Stimulated activated CD4-positive, alpha-beta T cell treated with anti-CD3 and anti-CD28 coated beads, Interleukin-15, amount 100 ng/mL, for 1 hour (primary cell): ENCODE measurements at places on chromosomes 11 and 22.

DNA sequence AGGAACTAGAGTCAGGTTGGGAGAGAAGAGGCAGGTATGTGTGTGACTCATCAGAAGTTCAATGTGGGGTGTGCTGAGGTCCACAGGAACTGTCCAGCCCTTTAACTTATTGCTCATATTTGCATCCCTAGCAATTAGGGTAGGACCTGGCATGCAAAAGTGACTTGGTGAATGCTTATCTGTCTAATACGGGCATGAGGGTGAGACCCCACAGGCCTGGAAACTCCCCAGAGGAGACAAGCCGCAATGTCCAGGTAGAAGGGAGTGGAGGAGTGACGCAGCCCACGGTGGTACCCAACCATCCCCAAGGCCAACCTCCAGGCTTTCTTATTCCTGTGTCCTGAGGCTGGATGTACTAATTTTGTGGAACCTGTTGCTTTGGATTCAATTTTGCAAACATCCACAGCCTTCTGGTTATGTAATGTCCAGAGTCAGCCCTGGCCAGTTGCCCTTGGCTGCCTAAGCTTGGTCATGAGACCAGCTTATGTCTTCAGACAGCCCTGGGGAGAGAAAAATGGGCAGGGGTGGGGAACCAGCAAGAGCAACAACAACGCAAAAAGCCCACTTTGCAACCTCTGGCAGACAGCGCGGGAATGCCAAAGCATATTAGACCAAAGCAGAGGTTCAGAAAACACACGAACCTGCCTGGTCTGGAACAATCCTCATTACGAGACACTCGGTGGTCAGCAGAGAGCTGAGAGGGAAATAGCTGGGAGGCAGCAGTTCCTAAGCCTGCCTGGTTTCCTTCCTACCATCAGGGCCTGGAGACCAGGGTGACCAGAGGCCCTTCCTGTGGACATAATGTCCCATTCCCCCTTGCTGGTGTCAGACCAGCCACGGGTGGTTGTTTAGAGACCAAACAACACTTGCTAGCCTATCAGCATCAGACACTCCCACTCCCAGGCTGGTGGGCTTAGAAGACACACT, 49.3 kb downstream of the TIMP3 start:
- no peak for DNase-seq

DNA sequence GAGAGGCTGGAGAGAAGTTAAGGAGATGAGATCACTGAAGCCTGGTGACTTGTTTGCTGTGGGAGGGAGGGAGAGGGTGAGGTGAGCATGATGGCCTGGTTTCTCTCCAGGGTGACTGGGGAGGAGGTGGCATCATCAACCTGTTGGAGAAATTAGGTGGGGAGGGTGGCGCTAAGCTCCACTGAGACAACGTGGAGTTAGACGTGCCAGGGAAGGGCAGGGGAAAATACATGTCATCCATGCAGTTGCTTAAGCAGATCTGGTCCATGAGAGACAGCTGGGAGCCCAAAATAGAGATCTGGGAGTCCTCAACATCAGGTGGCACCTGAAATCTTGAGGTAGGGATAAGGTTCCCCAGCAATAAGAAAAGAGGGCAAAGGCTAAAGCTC, 9.3 kb upstream of the MAFF start:
- DNase-seq, result no peak

DNA sequence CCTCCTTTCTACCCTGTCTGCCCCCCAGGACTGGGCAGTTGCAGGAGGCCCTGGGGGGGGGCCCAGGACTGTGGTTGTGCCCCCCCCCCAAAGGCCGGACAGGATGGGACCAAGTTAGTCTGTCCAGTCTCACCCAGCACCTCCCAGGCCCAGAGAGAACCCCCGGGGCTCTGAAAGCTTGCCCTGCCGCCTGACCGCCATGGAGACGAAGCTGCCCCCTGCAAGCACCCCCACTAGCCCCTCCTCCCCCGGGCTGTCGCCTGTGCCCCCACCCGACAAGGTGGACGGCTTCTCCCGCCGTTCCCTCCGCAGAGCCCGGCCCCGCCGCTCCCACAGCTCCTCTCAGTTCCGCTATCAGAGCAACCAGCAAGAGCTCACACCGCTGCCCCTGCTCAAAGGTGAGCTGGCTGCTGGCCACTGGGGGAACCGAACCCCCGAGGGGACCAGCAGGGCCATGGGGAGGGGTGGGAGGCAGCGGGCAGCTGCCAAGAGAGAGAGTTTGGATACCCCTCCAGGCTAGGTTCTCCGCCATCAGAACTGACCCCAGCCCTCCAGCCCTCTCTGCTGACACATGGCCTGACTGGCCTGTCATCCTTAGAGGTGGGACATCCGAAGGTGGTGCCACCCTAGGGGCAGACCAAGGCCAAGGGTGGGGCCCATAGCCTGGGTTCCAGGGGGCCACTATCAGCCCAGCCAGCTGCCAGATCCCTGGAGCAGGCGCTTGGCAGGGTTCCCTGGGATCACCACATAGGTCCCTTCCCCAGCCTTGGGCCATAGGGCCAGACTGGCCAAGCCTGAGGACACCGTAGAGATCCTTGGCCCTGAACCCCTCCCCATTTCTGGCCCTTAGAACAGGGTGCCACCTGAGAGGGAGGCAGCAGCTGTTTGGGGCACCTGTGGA, 1.3 kb downstream of the PPP2R5B start:
- no peak for DNase-seq

DNA sequence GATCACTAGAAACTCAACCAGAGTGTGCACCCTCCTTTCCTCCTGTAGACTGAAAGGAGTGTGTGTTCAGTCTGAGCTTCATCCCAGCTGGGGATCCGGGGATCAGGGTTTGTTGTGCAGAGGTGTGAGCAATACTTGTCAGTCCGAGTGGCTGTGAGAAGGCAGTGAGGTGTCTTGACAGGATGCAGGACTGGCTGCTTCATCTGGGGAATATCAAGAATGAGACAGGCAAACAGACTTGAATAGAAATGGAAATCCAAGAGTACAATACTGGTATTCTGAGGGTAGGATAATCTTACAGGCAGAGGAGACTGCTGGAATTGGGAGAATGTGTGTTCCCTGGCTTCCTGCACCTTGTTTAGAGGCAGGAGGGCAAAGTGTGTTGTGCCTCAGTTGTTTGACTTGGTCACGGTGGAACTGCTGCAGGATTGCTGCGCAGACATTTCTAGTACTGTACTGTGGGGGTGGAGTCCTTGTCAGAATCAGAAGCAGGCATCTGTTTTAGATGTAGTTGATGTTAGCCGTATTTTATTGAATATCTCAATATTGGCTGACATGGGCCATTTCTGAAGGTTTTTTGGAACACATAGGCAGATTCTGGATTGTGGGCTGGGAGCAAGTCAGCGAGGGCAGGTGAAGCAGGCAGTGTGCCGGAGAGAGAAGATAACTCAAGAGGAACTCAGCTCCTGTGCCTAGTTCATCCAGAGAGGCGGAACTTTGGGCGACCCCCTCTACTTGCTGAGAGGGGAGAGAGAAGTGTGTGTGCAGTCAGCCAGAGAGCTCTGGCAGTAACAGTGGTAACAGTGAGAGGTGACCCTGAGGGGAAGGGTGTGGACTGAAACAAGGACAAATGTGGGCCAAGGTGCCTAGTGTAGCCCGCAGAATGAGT, 27.1 kb upstream of the GRK2 start:
- DNase-seq, result no peak

DNA sequence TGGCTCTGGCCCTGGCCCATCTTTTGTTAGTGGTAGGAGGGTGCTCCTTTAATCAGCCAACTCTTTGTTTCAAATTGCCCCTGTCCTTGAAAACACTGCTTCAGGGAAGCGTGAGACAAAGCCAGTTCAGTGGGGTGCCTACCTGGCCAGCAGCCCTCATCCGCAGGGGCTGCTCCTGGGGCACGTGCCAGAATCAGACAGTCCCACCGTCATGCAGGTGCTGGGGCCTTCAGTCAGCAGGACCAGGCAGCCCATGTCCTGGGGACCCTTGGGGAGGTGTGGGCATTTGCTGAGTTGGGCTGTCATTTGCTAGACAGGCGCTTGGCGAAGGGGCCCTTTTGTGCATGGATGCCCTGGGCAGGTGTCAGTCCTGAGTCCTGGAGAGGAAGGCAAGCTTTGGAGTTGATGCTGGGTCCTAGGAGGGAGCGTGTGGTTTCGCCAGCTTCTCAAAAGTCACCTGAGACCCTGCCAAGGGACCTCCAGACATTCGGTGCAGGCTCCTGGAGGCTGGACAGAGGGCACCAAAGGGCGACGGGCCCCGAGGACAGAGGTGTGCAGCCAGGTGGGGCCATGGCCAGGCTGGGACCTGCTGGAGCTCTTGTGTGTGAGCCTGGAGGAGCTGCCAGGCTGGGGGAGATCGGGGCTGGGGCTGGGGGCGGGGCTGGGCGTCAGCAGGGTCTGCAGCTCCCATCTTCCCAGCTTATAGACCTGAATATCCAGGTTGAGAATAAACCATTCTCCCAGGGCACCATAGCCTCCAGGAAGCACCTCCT, 15.0 kb upstream of the RTN4R start:
- no peak for DNase-seq

DNA sequence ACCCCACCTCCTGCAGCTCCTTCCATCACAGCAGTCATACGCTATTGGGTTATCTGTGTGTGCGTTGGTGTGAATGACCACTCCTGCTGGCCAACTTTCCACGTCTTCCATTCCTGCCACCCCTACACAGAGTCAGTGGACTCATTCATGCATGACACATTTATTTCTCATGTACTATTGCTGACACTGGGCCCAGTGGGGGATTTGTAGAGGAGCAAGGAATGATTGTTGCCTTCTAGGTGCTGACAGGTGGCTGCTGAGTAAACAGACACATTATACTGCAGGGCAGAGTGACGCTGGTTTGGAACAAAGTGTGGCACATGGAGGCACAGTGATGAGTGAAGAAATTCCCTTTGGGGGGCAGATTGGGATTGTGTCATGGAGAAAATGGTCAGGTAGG, 113.9 kb downstream of the CCDC81 start:
- DNase-seq, result no peak

- DNase-seq, result no peak
Measured at GRCh38 chr11:12170984-12171383, 60.6 kb downstream of the MICAL2 start.

DNA sequence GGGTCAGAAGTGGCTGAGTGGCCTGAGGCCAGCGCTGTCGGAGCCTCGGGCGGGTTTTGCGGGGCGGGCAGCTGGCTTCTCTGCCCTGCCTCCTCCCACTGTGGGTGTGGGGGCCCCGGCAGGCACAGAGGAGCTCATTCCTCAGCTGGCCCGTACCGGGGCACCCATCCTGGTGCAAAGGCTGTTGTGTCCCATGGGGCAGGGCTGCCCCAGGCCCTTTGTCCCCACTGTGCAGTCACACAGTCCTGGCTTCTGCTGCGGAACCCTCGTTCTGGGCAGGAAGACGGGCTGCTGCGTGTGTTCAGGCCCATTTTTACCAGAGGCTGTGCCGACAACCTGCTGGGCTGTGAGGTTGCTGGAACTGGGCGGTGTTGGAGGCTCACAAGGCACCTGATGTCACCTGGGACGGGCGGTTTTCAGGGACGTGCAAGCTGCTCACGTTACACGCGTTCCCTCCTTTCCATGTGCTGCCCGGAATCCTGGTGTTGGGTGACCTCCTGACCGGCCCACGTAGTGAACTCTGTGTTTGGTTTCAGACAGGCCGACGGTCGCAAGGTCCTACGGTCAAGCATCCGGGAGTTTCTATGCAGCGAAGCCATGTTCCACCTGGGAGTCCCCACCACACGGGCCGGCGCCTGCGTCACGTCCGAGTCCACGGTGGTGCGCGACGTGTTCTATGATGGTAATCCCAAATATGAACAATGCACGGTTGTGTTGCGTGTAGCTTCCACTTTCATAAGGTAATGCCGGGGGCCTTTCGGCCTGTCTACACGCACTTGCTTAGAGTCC, 5.2 kb downstream of the SELENOO start:
- no peak for DNase-seq

DNA sequence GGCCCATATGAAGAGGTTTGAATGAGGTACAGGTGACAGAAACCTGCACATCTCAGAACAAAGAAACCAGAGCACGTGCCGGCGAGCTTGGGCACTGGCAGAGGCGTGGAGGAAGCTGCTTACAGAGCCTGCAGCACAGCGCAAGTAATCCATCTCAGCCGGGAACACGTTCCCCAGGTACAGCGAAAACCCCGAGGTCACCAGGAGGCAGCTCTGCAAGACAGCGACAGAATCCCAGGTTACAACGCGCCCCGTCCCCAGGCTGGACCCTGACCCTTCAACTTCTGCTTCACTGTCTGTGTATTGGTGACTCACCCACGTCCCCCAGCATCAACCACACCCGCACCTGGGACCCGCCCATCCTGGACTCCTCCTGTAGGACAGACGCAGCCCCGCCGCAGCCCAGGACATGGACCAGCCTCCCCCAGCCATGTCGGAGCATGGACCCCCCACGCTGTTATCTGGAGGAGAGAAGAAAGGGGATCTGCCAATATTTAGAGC, 2.2 kb downstream of the MLC1 start:
- DNase-seq, result no peak

GRCh38 chr22:23837496-23837859, 1.3 kb downstream of the DERL3 start:
- no peak for DNase-seq

- no peak for DNase-seq
Measured at GRCh38 chr11:46845440-46845739, 690 bp downstream of the CKAP5 start.

GRCh38 chr11:73175551-73176144, 33.5 kb upstream of the FCHSD2 start:
- DNase-seq, result no peak

DNA sequence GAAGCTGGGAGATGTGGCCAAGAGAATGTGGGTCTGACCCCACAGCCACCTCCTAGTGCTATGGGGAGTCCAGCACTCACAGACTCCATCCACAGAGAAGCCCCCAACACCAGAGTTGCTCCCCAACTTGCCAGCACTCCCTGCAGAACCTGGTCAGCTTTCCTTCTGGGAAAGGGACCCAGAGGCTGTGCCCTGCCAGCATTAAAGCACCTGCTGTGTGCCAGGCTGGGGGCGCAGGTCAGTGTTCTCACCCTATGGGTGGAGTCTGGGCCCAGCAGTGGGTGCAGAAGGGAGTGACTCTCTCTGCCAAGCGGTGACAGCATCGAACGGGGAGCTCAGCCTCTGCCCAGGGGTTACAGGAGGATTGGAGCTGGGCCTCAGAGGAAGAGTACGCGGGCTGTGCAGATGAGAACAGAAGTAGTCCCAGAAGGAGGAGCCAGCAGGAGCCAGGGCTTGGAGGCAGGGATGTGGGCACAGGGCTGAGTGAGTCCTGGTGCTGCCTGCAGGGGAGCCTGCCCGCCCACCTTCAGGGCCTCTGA, 114.4 kb downstream of the MPPED1 start:
- DNase-seq, result no peak

- no peak for DNase-seq
Measured at GRCh38 chr22:30824096-30824495, 129.4 kb downstream of the OSBP2 start.

GRCh38 chr11:34929794-34930763, 13.7 kb downstream of the PDHX start:
- no peak for DNase-seq

DNA sequence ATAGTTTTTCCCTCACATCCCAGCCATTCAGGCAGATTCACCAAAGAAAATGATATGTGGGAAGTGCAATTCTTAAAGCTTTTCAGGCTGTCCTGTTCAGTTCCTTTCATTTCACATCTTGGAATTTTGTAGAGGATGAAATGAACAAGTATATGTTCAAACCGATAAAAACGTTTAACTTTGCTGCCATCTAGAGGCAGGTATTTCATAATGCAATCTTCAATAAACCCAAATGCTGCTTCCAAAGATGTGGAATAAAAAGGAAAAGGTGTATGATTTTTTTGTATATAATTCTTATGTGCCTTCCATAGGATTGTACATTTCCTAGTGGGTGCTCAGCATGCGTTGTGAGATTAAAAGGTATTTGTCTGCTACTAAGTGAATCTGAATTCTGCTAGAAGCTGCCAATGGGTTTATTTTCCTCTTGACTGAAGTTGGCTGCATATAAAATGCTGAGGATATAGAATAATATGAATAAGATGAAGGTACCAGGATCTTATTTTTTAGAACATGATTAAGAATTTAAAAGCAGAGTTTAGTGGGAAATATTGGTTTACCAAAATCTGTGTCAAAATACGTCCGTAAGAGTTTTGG, 199.3 kb downstream of the PGR start:
- DNase-seq, result no peak
